ENCODE measurements at places on chromosomes 12 and 14.
A peak's percentile ranks its signal among the peaks of the same experiment; 100 is the strongest.

- peak; percentile 84 for DNase-seq
These were observed 71.4 kb upstream of the GPR68 start for GRCh38 chr14:91315844-91316267.

DNA sequence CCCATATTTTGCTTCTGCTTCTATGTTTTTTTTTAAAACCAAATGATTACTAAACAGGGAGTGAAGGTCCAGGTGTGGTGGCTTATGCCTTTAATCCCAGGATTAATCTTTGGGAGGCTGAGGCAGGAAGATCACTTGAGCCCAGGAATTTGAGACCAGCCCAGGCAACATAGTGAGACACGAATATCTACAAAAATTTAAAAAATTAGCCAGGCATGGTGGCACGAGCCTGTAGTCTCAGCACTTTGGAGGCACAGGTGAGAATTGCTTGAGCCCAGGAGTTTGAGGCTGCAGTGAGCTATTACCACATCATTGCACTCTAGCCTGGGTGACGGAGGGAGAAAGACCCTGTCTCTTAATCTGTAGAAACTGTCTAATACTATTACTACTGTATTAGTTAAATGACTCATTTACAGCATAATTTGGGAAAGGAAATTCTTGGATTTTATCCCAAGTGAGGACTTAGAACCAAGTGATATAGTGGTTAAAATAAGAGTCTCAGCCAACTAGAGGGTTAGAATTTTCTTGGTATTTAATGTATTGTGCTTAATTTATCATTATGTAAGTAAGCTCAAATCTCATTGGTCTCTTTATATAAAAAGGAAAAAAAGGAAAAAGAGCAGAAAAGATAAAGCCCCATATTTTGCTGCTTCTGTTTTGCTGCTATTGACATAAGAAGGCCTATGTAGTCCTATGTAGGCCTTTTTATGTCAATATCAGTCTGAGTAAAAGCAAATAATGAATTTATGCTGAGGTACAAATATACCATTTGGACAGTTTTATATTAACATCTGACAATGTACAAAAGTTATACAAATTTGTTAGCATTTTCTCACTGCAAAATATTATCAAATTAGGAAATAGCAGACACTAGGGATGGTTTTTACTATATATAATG, 163.4 kb downstream of the RAD51B start:
- no peak for DNase-seq

DNA sequence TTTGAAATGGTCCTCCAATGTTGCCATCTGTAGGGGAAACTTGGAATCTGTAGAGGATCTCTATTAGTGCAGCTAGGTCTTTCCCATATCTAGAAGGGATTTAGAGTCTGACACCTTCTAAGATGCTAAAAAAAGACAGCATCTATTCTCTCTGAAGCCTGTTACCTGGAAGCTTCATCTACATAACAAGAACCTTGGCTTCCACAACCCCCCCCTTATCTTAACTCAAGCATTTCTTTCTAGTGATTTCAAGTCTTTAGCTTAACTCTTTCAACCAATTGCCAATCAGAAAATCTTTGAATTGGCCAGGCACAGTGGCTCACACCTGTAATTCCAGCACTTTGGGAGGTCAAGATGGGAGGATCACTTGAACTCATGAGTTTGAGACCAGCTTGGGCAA, 543.3 kb downstream of the TRHDE start:
- no peak for DNase-seq

GRCh38 chr12:24081092-24081529, 131.6 kb upstream of the SOX5 start:
- DNase-seq: no peak

DNA sequence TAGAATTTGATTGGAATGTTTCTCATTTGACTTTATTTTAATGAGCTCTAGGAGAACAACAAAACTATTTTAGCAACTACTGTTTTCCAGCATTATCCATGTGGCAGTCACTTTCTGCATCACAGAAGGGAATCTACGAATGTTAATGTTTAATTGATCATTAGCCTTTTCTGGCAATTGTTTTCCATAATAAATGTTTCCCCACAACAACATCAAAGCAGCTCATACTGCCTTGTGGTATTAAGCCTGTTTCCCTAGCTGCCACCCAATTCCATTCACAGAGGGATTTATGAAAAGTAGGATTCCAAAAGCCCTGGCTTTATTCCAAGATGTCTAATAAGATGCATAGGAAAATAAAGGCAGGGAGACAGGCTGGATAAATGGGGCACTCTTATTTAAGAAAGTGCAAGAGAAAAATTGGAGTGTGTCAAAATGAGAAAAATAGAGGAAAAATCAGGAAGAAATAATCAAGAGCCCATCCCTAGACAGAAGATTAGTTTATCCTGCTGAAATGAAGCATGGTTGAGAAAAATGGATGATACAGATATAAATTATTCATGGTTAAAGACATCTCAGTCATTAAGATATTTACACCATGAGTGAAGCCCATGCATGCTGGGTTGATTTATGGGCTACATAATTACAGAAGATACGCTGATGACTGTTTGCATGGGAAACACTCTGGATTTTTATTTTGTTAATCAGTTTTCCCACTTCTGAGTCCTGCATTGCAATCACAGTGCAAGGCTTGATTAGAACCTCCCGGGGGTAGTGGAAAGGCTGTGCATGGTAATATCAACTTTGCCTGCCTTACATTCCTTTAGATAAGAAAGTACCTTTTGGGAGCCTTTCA, 180.3 kb downstream of the HELB start:
- DNase-seq: no peak

DNA sequence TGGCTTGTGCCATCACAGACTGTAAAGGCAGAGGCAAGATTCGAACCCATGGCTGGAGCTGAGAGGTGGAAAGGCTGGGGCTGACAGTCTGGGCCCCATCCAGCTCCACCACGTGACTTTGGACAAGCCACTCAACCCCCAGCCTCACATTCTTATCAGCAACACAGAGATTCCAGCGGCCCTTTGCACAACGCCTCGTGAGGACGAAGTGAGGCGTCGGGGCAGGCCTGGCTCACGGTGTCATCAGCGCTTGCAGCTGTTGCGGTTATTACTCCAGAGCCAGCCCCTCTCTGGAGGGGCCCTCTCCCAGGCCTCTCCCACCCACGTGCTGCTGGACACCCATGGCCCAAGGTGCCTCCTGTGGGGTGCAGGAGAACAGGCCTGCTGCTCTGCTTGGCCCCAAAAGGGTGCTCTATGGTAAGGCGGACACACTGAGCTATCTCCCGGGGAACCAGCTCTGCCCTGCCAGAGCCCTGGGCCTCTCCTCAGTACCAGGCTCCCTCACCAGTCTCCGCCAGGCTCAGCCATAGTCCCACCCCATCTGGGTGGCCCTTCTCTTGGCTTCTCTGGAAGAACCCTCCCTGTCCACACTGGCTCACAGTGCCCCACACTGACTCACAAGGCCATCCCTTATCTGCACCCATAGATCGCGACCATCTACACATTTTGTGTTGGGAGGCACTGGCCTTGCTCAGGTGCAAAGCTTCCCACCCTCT, 21.1 kb downstream of the CHGA start:
- no peak for DNase-seq

- DNase-seq: no peak
These were observed 65.3 kb upstream of the RASSF3 start for GRCh38 chr12:64545081-64545382.

DNA sequence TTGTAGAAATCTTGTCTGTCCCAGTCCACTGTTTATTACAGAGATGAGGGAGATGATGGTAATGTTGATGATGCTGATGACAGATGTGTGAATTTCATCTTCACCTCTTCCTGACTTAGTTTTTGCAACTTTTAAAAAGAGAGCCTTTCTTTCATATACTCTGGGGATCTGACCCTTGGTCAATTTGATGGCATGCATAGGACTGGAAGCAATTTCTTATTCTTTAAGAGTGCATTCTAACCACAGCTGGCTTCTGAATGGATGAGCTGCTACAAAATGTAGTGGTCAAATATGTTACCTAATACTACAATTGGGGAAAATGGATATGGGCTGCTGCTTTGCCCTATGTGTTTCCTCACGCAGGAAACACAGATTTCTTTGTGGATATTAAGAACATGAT, 80.8 kb downstream of the MYRFL start:
- DNase-seq: no peak

- no peak for DNase-seq
These were observed 26.9 kb downstream of the MOK start for GRCh38 chr14:102277874-102278630.

DNA sequence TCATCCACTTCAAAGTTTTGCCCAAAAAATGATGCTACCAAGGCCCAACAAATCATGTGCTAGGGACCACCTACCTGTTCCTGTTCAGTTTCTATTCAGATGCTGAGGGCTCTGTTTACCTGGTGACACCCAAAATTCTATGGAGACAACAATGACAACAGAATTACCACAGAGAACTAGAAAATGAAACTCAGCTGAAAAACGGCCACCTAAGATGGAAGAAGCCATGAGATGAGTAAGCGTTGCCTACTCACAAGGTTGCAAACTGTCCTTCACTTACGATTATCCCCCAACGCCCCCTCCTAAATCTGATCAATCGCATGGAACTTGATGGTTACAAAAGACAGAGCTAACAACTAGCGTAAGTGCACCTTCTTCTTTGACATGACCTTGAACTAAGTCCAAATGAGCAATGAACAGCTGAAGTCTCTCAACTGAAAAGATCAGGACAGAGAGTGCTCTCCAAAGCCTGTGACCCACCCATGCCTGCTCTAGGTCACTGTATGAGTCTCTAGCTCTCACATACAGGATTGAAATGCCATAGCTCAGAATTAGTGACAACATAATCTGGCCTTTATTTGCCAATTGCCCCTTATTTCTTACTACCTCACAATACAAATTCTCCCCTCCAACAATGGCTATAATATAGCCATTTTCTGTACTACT, at the start of gene RNASE11:
Gene RNASE11 (minus strand): TSS at position 513 of the 666 bp plus-strand sequence.
- no peak for DNase-seq

GRCh38 chr12:70661466-70662161, 24.4 kb upstream of the PTPRB start:
- no peak for DNase-seq

GRCh38 chr12:4719821-4720636, at the start of gene GALNT8:
Gene GALNT8, plus strand, starts transcription at chr12:4720400. Its CDS starts 278 bp downstream, at chr12:4720678.
- DNase-seq: no peak

DNA sequence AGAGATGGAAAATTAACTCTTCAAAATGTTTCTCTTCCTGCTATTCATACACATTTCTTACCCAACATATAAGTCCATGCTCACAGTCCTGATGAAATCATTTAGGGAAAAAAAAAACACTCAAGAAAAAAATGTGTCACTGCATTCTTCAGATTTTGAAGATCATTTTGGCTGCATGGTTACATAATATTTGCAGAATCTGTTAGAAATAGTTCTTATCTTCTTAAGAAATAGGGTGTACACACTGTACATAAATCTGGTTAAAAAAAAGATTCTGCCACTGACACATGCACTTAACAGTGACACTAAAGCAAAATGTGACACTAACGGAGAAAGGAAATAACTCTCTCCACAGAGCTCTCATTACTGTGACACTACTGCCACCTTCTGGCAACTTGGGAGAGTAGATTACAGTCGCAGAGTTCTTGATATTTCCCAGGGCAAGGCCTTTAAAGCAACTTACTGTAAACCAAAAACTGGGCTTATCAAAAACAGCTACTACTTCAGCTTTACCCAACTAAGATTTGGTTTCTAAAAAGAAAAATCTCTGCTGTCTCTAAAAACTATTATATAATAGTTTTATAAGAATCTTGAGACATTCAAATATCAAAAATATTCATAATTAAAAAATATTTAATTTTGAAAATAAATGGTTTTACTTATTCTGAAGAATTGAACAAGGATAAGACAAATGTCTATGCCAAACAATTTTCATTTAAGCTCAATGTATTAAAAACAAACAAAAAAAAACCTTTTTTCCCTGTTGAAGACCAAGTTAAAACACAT, 65.0 kb downstream of the SETD3 start:
- DNase-seq: no peak

GRCh38 chr12:54159589-54159988, 29.2 kb downstream of the SMUG1 start:
- no peak for DNase-seq

GRCh38 chr12:125386652-125387051, 321.4 kb downstream of the AACS start:
- no peak for DNase-seq

- DNase-seq: no peak
These were observed 21.0 kb upstream of the SERPINA4 start for GRCh38 chr14:94540031-94540794.

DNA sequence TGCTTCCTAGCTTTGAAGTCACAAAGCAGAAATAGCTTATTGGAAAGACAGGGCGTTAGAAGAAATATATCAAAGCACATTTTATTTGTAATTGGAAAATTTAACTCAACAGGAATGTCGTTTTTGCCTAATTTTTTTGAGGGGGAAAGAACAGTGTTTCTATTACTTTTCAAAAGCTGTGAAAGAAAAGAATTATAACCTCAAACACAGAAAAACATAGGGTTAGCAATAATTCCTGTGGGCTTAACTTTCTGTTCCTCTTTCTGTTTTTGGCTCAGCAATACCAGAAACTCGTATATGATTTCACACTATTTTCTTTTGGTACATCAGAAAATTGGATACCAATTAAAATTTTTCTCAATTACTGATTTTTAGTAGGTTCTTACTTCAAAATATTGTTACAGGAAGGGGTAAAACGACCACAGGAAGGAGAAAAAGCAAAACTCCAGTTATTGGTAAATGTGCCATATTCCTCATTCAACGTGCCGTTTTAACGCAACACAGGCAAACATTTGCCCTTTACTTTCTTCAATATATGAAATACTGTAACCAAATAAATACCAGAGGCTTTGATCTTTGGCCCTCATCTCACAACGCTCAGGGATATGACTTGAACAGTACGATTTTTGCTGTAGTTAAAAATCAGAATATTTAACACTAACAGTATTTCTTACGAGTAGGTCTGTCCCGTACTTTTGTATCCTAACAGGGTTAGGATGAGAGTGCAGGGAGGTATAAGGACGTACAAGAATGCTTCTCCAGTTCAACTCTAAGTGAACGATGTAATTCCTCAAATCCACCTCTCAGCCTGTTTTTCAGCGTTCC, 1.3 kb upstream of the RNU6-7 start:
- no peak for DNase-seq

GRCh38 chr12:98259693-98260092, 255.7 kb upstream of the TMPO start:
- no peak for DNase-seq

DNA sequence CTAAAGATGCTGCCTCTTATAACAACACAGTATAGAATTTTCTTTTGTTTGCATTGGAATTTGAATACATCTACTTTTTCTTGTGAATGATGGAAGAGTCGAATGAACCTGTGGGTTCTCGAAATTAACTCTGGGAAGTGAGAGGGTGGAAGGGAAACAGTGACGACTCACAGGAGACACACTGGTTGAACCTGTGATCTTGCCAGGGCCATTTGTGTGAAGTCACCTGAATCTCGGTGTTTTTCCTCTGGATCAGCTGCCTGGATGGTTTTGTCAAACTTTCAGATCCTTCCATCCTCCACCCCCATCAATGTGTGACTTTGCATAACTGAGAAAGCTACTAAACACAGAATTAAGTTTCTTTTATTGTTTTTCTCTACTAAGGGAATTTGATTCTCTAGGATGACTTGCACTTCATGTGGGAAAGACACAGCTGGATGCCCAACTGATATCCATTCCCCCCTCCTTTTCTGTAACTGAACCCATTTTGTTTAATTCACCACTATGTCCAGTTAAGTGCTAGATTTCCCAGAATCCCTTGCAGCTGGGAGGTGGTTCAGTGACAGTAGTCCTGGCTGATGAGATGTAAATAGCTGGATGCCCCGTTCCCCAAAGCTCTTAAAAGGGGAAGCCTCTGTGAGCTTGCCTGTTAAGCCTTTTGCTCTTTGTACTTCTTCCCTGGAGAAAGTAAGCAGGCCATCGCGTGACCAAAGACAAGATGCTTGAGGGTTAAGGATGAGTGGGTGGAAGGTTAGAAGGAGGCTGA, 6.3 kb downstream of the PPFIBP1 start:
- no peak for DNase-seq

GRCh38 chr12:130216031-130216430, 53.8 kb downstream of the FZD10 start:
- DNase-seq: no peak

Data from activated T-cell treated with anti-CD3 and anti-CD28 coated beads, Interleukin-2, amount 50 U/mL, for 24 hours (primary cell).